H9 (cell line): ENCODE measurements at places on chromosomes 11 and 22. TPM values are rescaled to one million over a fixed set of nuclear protein-coding genes. Genes with fewer than 3 reads are reported as not detected.

DNA sequence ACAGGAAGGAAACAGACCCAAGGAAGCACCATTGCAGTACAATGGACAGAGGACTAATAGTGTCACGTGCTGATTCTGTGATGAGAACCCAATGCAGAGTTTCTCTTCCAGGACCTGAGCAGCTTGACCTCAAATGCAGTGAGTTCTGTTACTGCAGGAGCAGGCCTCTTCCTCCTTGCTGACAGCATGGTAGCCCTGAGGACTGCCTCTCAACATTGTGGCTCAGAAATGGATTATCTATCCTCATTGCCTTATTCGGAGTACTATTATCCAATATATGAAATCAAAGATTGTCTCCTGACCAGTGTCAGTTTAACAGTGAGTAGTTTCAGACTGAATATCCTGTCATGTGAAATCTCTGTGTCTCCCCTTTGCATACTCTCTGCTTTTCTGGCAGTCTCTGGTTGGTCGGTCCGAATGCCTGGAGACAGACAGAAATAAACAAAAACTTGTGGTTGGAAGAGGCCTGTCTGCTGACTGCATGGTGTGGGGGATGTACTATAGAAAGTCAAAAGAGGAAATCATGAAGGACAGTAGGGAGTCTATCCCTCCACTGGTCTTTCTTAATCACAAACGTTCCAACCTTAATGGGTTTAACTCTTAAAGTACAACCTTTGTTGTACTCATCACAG, 6.9 kb upstream of the MS4A14 start:
- H3K4me1 ChIP-seq: no peaks in the 10 kb centered on the region
- no peak overlapping the region for H3K4me3 ChIP-seq
- no peak for DNase-seq

GRCh38 chr22:19629331-19629719, 85.0 kb upstream of the SEPTIN5 start:
- no peak overlapping the region; the same call in 2 of the 3 replicates for H3K4me3 ChIP-seq
- H3K36me3 ChIP-seq: no peaks in the 10 kb centered on the region; the same call in 2 of the 3 replicates
- H3K27ac ChIP-seq: no peak overlapping the region

GRCh38 chr11:109426442-109427240, 4.7 kb downstream of the C11orf87 start:
- no peak overlapping the region for H3K27ac ChIP-seq
- H3K36me3 ChIP-seq: no peaks in the 10 kb centered on the region
- no peak overlapping the region for H3K4me3 ChIP-seq

FOLH1 gene
- not detected in 2 replicates for total RNA-seq

DNA sequence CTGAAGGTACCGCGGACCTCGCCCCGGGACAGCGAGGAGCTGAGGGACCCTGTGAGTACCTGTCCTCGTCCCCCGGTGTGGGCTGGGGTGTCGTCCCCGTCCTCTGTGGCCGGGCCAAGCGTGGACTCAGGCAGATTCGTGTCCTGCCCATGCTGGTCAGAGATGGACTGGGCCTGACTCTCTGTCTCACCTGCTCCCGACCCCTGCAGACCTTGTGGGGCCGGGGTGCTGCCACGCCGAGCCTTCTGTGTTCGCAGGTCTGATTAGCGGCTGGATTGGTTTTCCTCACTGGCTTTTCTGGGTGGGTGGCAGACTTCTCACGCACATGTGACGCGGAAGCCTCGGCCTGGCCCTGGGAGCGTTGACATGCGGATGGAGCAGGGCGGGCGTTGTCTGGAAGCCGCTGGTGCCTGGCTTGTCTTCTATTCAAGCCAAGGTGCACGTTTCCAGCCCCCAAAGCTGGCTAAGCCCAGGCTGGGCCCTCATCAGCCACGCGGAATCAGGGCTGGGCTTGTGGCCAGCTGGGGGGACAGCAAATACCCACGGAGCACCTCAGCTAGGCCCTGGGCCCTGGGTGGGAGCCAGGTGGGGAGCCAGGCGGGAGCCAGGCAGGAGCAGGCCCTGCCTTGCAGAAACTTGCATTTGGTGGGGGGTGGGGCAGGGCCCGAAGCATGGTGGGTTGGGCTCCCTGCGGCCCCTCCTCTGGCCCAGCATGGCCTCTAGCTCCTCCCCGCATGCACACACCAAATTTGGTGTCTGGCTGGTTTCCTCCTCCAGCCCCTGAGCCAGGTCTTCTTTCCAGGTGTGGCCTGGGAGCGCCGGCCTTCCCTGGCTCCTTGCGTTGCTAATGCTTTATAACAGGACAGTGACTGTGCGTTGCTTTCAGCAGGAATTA, 7.0 kb downstream of the GRAMD4 start:
- no peaks in the 10 kb centered on the region; the same call in none of the 2 replicates for H3K36me3 ChIP-seq
- no peak overlapping the region for H3K4me3 ChIP-seq
- no peaks in the 10 kb centered on the region for H3K27me3 ChIP-seq
- DNase-seq: peak; percentile 94

UPB1 gene
- total RNA-seq: 0.07 TPM in 1 of 2 replicates, not detected in the other
